Posterior cingulate gyrus (tissue), 11 donors: ENCODE measurements at places on chromosomes 11 and 22.

DNA sequence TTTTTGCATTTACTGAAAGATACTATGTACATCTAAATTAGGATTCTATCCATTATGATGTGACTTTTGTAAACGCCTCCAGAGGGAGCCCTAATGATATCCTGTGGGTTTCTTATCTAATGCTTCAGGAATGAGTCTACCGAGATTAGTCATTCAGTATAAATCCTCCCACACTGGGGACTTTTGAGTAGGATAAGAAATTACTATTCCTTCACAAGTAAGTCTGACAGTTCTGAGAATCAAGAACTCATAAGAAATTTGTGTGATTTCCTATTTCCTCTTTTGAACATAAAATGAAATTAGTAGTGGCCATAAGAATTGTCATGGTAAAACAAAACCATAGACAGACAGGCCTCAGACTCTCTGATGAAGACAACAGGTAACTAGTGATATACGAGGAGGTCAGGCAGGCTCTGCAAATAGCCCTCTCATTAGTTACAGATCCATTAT, 10.0 kb upstream of the OR5M1 start:
- DNase-seq, result no peak

DNA sequence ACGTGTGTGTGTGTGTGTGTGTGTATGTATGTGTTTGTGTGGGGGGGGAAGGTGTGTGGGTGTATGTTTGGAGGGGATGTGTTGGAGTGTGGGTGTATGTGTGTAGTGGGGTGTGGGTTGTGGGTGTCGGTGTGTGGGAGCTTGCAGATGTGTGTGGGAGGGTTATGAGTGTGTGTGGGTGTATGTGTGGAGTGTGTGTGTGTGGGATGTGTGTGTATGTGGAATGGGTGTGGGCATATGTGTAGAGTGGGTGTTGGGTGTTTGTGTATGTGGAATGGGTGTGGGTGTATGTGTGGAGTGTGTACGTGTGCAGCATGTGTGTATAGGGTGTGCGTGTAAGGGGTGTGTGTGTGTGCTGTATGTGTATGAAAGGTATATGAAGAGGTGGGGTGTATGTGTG, 14.7 kb downstream of the STX3 start:
- DNase-seq, result no peak

DNA sequence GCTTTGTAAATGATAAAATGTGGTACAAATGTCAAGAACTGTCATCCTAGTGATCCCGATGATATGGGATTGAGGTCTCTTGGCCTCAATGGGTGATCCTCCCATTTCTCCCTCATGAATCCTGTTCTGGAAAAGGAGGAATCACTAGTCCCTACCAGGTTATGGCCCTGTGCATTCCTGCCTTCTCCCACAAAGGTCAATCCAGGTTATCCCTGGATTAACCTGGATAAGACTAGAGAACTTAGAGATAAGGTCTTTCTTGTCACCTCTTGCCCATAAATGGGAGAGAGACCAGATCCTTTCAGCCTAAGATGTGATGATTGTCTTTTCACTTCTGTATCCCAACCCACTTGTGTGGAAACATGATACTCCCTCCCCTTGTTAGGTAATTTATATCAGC, 396.7 kb downstream of the BUD13 start:
- DNase-seq, result no peak

GRCh38 chr11:130055617-130056016, 14.1 kb upstream of the APLP2 start:
- DNase-seq, result no peak

DNA sequence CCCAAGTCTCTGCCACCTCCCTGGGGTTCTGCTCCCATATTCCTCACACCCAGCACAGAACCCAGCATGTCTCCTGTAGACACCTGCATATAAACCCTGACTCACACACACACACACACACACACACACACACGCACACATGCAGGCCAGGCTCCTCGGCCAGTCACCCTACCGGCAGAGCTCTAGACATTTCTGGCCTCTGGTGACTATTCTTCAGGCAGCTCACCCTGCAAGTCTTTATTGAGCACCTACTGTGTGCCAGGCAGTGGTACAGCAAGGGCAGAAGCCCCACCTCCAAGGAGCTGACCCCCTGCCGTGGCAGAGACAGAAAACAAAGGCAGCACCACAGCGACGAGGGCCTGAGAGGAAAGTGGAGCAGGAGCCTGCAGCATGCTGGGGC, 50.3 kb downstream of the CDKN1C start:
- DNase-seq, result no peak

DNA sequence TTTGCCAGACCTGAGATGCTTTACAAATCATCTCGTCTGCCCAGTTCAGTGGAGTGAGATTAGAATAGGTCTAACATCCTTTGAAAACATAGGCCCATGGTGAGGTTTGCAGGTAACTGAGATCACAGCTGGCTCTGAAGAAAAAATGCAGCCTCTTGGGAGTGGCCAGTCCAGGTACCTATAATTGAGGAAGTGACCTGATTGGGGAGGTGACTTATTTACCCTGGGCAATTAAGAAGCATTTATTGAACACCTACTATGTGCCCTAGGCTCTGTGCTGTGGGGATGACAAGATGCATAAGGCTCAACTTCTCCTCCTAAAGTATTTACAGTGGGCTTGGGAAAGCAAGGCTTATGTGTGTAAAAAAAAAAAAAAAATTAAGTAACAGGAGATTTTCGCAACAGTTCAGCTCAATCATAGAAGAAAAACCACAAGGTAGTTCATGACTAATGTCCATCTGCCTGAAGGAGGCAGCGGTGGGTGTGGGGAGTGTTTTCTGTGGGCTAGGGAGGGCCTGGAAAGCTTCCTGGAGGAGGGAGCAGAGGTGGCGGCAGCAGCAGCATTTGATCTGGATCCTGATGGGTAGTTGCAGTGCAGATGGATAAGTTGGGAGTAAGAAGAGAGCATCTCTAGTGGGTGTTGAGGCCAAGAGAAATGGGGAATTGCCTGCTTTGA, 16.1 kb downstream of the MICAL2 start:
- DNase-seq, result no peak

GRCh38 chr11:69928121-69928520, 108.9 kb upstream of the FGF3 start:
- DNase-seq, result no peak
